ENCODE measurements at places on chromosomes 6 and 20.

- no peak for DNase-seq
These were observed 15.7 kb downstream of the DCBLD1 start for GRCh38 chr6:117498159-117498558.

- no peak for DNase-seq
These were observed 111.2 kb downstream of the KCNQ5 start for GRCh38 chr6:72733045-72733444.

DNA sequence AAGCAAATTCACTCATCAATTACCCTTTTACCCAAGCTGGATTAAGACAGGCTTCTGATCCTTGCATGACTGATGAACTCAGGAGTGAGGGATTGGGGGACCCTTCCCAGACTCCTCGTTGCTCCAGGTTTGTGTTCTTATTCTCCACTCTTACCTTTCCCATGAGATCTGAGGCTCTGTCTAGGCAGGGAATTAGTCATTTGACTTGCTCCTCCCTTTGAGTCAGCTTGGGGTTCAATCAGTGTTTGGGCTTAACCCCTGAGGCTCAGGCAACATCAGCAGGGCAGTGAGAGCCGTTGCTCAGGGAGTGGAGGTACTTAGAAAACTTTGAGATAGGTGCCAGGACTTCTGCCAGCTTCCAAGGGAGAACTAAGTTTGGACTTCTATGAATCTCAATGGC lies 20.7 kb upstream of the TOX2 start:
- DNase-seq, result no peak

GRCh38 chr20:36010825-36011224 lies 42.4 kb downstream of the CNBD2 start:
- DNase-seq, result no peak

All from 8988T (cell line).